ENCODE measurements at places on chromosomes 4 and X. TPM values are rescaled to one million over a fixed set of nuclear protein-coding genes. Genes with fewer than 3 reads are reported as not detected.

MGAT4D gene
- total RNA-seq = not detected

ZFP42 gene
- 0.13 TPM for total RNA-seq

RTL3 gene
- total RNA-seq = not detected

VCX3B gene
- total RNA-seq = not detected

PNMA3 gene
- 0.13 TPM for total RNA-seq

VEGFD gene
- total RNA-seq = 0.26 TPM

HPGD gene
- not detected for total RNA-seq

HTATSF1 gene
- 22.8 TPM for total RNA-seq

AMTN gene
- not detected for total RNA-seq

EVC2 gene
- total RNA-seq = 10.4 TPM

OTC gene
- total RNA-seq = 0.26 TPM

F8 gene
- 31.0 TPM for total RNA-seq

RNF175 gene
- not detected for total RNA-seq

PRRG3 gene
- not detected for total RNA-seq

FAM200B gene
- 20.1 TPM for total RNA-seq
